ENCODE measurements at places on chromosomes 4 and X. TPM values are rescaled to one million over a fixed set of nuclear protein-coding genes. Genes with fewer than 3 reads are reported as not detected.

- no peaks in the 10 kb centered on the region for H3K27me3 ChIP-seq
- H3K36me3 ChIP-seq = peaks cover 8% of the 10 kb centered on the region
- peak; percentile 72 for DNase-seq
- no peak overlapping the region for H3K4me3 ChIP-seq
- H3K4me1 ChIP-seq = no peaks in the 10 kb centered on the region
These were observed 19.2 kb downstream of the LAMTOR3 start for GRCh38 chr4:99875071-99875470.

- no peak for DNase-seq
- no peak overlapping the region for H3K4me3 ChIP-seq
- H3K27ac ChIP-seq = no peak overlapping the region
- no peaks in the 10 kb centered on the region for H3K4me1 ChIP-seq
- no peaks in the 10 kb centered on the region for H3K27me3 ChIP-seq
- no peaks in the 10 kb centered on the region for H3K36me3 ChIP-seq
These were observed 238.5 kb upstream of the PGRMC2 start for GRCh38 chr4:128525992-128526630.

- DNase-seq = peak; percentile 57
- H3K4me3 ChIP-seq = peak overlapping the region; percentile 12
- no peaks in the 10 kb centered on the region for H3K36me3 ChIP-seq
- H3K4me1 ChIP-seq = no peaks in the 10 kb centered on the region
- H3K27ac ChIP-seq = no peak overlapping the region
These were observed 8.8 kb downstream of the ENAM start for GRCh38 chr4:70637239-70637913.

- no peak for DNase-seq
- no peak overlapping the region for H3K27ac ChIP-seq
- no peaks in the 10 kb centered on the region for H3K4me1 ChIP-seq
- no peaks in the 10 kb centered on the region for H3K36me3 ChIP-seq
- no peaks in the 10 kb centered on the region for H3K27me3 ChIP-seq
These were observed 137.5 kb downstream of the ZNF674 start for GRCh38 chrX:46407753-46408130.

The SSX2B gene
- polyA plus RNA-seq = not detected
